AG04450 (cell line): ENCODE measurements at places on chromosomes 5 and 9. TPM values are rescaled to one million over a fixed set of nuclear protein-coding genes. Genes with fewer than 3 reads are reported as not detected.

The WNT8A gene
- polyA plus RNA-seq, result not detected in 2 replicates

The MLANA gene
- polyA plus RNA-seq, result not detected in 2 replicates

The PCDHGA9 gene
- 6.4 and 8.0 TPM in 2 replicates for polyA plus RNA-seq

The SV2C gene
- not detected in 2 replicates for polyA plus RNA-seq

The RNF180 gene
- polyA plus RNA-seq, result 0.02 and 0.11 TPM in 2 replicates

The SHC3 gene
- polyA plus RNA-seq, result 4.3 and 4.7 TPM in 2 replicates

The OCLN gene
- 1.4 and 2.1 TPM in 2 replicates for polyA plus RNA-seq

The REEP2 gene
- polyA plus RNA-seq, result 24.7 and 36.9 TPM in 2 replicates

The HAPLN1 gene
- not detected in 2 replicates for polyA plus RNA-seq

The LECT2 gene
- polyA plus RNA-seq, result not detected in 2 replicates

The CCDC192 gene
- polyA plus RNA-seq, result not detected in 2 replicates

The BTNL3 gene
- not detected in 2 replicates for polyA plus RNA-seq

The PHYHD1 gene
- 9.3 and 11.6 TPM in 2 replicates for polyA plus RNA-seq

The ANKRD31 gene
- polyA plus RNA-seq, result 0.02 and 0.06 TPM in 2 replicates

The ZNF367 gene
- polyA plus RNA-seq, result 0.36 and 0.60 TPM in 2 replicates

The STPG3 gene
- not detected in 2 replicates for polyA plus RNA-seq

The GZMA gene
- polyA plus RNA-seq, result not detected in 2 replicates

The ARHGEF28 gene
- polyA plus RNA-seq, result 8.8 and 10.0 TPM in 2 replicates

The NEUROG1 gene
- polyA plus RNA-seq, result not detected in 2 replicates

The IL7R gene
- 36.5 and 43.7 TPM in 2 replicates for polyA plus RNA-seq

The IL3 gene
- polyA plus RNA-seq, result not detected in 2 replicates

The EGR1 gene
- 17.0 and 24.5 TPM in 2 replicates for polyA plus RNA-seq

The TLN1 gene
- 165 and 224 TPM in 2 replicates for polyA plus RNA-seq

The PCDHGA3 gene
- polyA plus RNA-seq, result 0.92 and 1.2 TPM in 2 replicates

The MYOT gene
- not detected in 2 replicates for polyA plus RNA-seq

The PCDHA8 gene
- 0.01 TPM in 1 of 2 replicates, not detected in the other for polyA plus RNA-seq

The FCN2 gene
- polyA plus RNA-seq, result not detected in 2 replicates

The ANKRD34B gene
- polyA plus RNA-seq, result not detected in 2 replicates

The TMEM141 gene
- 34.9 and 44.3 TPM in 2 replicates for polyA plus RNA-seq

The CACNA1B gene
- 0.01 TPM in 1 of 2 replicates, not detected in the other for polyA plus RNA-seq

The LRRC70 gene
- polyA plus RNA-seq, result 0.19 and 0.71 TPM in 2 replicates

The RNF38 gene
- polyA plus RNA-seq, result 18.0 and 18.3 TPM in 2 replicates

The NME5 gene
- polyA plus RNA-seq, result 0.35 and 0.43 TPM in 2 replicates
